Stimulated activated CD4-positive, alpha-beta T cell treated with anti-CD3 and anti-CD28 coated beads, Interleukin-2, amount 100 ng/mL, for 48 hours (primary cell): ENCODE measurements at places on chromosomes 2 and 18.

GRCh38 chr2:3959372-3959771 lies 256.0 kb downstream of the DCDC2C start:
- DNase-seq, result no peak

DNA sequence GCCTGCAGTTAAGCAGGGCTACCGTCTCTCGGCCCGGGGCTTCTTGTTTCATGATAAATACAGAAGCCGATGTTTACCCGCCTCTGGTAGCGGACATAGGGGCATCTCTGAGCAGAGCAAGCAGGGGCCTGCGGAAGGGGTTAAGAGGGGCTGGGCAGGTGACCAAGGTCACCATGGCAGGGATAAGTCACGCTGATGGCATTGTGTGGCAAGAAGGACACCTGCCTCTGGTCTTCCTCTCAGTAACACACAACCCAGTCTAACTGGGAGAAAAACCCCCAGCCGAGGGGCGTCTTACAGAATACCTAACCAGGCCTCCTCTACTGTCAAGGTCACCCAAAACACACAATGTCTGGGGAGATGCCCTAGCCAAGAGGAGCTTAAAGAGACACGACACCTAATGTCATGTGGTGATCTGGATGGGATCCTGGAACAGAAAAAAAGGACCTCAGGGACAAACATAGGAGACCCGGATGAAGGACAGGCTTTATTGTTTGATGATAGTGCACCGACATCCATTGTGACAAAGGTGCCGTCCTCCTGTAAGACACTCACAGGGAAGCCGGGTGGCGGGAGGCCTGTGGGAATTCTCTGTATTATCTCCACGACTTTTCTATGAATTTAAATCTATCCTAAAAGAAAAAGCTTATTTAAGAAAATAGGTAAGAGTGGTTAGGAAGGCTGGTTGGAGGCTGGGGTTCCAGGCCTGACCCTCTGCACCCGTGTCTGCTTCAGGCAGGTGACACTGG lies 24.8 kb downstream of the SH3BP4 start:
- DNase-seq, result no peak

- no peak for DNase-seq
Observed at GRCh38 chr18:45464619-45465018, 150.7 kb upstream of the SLC14A2 start.

DNA sequence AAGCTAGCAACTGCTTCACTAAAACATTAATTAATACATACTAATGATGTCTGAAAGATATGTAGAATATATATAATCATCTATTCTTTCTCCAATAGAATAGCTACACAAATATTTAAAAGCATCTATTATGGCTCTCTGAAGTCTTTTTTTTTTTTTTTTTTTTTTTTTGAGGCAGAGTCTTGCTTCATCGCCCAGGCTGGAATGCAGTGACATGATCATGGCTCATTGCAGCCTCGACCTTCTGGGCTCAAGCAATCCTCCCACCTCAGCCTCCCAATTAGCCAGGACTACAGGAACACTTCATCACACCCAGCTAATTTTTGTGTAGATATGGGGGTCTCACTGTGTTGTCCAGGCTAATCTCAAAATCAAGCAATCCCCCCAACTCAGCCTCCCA lies 120.4 kb upstream of the KYNU start:
- no peak for DNase-seq

- no peak for DNase-seq
Observed at GRCh38 chr2:101776172-101777043, 78.9 kb downstream of the MAP4K4 start.

DNA sequence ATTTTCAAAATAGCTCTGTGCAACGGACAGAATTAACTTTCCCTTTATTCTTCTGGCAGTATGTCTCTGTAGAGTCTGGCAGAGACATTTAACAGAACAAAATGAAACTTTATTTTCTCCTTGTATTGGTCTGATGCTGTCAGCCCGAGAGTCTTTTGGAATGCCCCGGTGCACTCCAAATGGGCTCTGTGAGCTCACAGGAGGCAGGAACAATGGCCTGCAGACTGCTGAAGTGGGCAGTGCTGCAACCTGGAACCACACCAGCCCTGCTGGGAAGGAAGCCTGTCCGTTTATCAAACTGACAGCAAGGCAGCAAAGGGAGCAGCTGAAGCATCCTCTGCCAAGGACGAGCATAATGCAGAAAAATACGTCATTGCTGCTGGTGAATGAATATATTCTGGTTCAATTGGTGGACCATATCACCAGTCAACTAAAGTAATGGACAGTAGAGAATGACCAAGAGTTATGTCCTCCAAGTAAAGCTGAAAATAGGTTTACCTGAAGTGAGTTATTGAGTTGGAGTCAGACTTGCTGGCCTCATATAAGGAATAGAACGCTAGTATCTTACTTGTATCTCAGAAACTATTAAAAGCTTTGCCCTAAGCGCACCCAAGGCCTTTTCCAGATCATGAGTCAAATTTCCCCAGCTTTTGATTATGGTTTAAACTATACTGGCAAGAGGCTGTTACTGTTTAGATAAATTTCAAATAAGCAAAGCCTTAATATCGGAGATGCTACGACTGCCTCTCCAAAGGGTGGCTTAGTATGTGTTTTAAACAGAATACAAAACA lies 207.6 kb upstream of the TANK start:
- no peak for DNase-seq

GRCh38 chr18:425106-425745 lies 75.3 kb downstream of the COLEC12 start:
- no peak for DNase-seq

DNA sequence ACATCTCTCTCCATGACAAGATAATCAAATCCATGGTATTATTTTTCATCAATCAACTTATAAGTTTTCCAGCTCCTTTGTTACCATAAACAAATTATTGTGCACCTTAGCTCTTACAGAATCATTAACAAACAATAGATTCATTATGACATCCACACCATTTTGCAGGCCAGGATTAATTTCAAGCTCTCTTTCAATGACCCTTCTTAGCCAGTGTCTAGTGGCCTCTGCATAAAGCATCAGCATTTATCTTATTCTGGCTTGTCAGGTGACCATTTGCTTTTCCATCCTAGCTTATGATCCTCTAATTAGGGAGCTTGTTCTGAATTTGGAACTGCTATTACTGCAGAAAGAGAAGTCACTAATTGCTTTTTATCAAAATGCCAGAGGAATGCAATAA lies 806.2 kb upstream of the CHAC2 start:
- DNase-seq, result no peak

GRCh38 chr2:12076810-12077209 lies 330.4 kb downstream of the LPIN1 start:
- DNase-seq, result no peak
